Stimulated activated CD8-positive, alpha-beta memory T cell treated with anti-CD3 and anti-CD28 coated beads, Interleukin-12 subunit alpha, Interleukin-12 subunit beta, amount 100 ng/mL, for 4 hours (primary cell): ENCODE measurements at places on chromosomes 16 and 17.

- no peak for DNase-seq
Measured at GRCh38 chr16:88539652-88540345, 30.4 kb upstream of the ZC3H18 start.

DNA sequence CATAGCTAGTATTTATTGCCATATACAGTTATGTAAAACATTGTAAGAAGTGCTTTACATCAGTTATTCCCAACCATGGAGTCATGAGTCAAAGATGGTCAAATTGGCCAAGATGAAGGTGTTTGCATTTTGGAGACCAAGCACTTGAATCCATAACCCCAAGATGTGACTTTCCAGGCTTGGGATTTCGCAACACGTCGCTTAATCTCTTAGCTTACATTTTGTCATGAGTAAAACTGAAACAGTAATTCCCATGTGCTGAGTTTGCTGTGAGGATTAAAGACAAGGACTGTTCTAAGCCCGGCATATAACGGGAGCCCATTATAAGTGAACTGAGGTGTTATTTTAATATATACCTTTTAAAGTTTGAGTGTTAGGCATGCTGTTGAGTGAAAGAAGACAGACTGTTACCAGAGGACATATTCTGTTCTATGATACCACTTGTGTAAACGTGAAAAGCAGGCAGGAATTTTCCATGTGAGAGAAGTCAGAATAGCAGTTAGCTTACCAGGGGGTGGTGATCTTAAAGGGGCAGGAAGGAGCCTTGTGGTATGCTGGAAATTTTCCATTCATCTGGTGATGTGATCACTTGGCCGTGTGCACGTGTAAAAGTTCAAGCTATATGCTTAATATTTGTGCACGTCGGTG lies 484.9 kb downstream of the WWOX start:
- no peak for DNase-seq

DNA sequence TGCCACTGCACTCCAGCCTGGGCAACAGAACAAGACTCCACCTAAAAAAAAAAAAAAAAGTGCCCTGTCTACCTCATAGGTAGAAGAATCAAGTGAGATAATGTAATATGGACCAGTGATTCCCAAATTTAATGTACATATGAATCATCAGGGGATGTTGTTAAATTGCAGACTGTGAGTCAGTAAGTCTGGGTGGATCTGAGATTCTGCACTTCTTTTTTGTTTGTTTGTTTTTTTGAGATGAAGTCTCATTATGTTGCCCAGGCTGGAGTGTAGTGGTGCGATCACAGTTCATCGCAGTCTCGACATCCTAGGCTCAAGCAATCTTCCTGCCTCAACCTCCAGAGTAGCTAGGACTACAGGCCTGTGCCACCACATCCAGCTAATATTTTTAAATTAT lies 31.6 kb downstream of the HOXB1 start:
- no peak for DNase-seq

DNA sequence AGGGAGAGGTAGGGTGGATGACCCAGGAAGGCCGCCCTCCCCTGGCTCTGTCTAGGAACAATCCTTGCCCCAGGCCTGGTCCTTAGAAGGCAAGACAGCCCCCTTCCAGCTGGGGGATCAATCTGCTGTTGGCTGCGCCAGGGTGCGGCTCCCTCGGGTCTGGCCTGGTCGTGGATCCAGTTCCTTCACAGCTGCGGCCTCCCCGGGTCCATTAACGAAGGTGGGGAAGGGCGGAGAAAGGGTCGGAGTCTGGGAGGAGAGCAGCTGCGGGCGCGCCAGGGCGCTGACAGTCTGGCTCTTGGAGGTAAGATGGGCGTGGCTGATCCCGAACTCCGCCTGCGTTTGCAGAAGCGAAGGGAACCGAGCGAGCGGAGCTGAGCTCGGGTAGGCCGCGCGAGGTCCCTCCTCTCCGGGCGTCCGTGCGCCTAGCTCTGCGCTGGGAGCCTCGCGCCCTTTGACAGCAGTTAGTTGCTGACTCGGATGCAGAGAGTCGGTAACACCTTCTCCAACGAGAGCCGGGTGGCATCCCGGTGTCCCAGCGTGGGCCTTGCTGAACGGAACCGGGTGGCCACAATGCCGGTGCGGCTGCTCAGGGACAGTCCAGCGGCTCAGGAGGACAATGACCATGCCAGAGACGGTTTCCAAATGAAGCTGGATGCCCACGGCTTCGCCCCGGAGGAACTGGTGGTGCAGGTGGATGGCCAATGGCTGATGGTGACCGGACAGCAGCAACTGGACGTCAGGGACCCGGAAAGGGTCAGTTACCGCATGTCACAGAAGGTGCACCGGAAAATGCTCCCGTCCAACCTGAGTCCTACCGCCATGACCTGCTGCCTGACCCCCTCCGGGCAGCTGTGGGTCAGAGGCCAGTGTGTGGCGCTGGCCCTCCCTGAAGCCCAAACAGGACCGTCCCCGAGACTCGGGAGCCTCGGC lies at the start of gene HSPB9:
HSPB9 (plus strand) TSS at position 434 of the 933 bp plus-strand sequence; CDS start at position 481, 47 bp downstream.
- no peak for DNase-seq

DNA sequence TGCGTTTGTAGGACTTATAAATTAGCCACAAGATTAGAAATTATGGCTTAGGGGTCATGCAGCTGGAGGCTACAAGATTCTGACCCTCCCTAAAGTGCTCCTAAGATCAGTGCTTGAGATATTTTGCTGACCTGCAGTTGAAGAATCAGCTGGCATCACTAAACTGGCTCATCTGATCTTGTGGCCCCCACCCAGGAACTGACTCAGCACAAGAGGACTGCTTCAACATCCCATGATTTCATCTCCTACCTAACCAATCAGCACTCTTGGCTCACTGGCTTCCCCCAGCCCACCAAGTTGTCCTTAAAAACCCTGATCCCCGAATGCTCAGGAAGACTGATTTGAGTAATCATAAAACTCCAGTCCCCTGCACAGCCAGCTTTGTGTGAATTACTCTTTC lies 86.4 kb upstream of the ERCC4 start:
- no peak for DNase-seq

- no peak for DNase-seq
Measured at GRCh38 chr17:78979780-78980623, at the start of gene LGALS3BP. Gene LGALS3BP, minus strand, starts transcription at chr17:78979923. Its CDS starts 2,732 bp downstream, at chr17:78977191.

GRCh38 chr16:82643936-82644630 lies 17.3 kb downstream of the CDH13 start:
- DNase-seq, result no peak

DNA sequence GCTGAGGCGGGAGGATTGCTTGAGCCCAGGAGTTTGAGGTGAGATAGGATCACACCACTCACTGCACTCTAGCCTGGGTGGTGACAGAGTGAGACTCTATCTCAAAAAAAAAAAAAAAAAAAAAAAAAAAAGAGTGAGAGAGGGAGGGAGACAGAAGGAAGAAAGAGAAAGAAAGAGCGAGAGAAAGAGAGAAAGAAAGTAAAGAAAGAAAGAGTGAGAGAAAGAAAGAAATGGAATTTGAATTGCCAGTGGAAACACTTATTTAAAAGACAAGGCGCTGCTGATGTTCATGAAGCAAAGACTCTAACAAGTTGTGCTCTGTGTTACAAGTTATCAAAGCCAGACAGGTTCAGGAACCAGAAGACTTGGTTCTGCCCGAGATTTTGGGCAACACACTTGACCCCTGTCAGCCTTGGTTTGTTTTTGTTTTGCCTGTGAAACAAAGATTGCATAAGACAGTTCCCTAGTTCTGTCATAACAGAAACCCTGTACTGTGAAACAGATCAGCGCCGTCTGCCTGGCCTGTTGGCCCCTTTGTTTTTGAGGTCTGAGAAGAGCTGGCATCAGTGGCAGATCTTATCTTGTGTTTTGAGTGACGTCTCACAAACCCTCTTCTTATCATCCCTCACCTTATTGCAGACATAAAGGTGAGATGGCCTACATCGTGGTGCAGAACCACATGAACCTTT lies 55.4 kb upstream of the ENDOV start:
- DNase-seq, result no peak

- no peak for DNase-seq
Measured at GRCh38 chr16:55151561-55152305, 172.3 kb upstream of the IRX6 start.

- no peak for DNase-seq
Measured at GRCh38 chr16:984121-984694, 2.6 kb downstream of the SOX8 start.

DNA sequence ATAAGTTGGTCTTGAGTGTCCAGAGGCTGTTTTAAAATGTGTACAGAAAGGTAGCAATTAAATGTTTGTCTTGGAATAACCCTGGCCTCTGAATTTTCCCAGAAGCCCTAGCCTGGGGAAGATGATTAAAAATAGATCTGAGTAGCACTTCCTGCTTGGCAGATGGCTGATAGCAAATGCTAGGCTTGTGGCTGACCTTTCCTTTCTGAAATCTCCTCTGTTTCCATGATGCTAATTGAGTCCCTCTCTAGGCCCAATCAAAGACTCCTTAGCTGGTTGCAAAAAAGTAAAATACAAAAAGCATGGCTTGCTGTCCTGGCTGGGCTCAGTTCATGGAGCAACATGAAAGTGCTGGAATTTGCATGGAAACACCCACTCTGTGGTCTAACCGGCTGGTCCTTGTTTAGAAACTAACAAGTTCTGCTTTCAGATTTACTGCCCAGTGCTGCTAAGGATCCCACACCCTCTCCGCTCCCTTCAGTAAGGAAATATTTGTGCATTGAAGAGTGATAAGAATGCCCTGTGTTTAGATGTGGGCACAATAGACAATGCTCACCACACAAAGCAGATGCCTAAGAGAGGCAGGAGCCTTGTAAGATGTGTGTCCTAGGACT lies 40.8 kb downstream of the YPEL2 start:
- DNase-seq, result no peak

- DNase-seq, result no peak
Measured at GRCh38 chr17:4204710-4205173, 59.0 kb downstream of the ANKFY1 start.

- no peak for DNase-seq
Measured at GRCh38 chr17:59516451-59516850, 49.0 kb upstream of the DHX40 start.

DNA sequence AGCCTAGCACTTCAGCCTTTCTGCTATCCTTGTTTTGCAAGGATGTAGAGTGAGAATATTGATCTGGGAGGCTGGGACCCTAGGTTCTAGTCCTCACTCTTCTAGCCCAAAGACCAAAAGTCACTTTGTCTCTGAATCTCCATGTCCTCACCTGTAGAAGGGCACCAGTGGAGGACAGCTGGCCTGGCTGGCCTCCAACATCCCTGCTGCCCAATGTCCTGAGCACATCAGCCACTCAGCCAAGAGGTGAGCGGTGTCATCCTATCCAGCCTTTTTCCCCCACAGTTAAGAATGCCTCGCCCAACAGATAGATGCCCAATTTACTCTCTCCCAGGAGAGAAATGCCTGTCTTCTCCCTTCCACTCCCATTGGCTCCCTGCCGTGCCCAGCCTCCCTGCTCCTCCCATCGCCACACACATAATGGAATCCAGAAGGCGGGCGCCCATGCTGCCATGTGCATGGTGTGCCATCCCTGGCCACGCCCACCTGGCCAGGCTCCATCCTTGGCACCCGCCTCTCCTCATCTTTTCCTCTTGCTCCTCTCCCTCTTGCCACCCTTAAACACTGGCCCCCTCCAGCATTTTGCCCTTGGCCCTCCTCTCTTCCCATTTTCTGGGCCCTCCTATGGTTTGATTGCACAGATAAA lies 157.3 kb upstream of the SDK2 start:
- no peak for DNase-seq

GRCh38 chr16:85391769-85392583 lies 221.1 kb upstream of the GSE1 start:
- DNase-seq, result no peak

- no peak for DNase-seq
Measured at GRCh38 chr16:85662482-85662812, 26.3 kb downstream of the GINS2 start.

DNA sequence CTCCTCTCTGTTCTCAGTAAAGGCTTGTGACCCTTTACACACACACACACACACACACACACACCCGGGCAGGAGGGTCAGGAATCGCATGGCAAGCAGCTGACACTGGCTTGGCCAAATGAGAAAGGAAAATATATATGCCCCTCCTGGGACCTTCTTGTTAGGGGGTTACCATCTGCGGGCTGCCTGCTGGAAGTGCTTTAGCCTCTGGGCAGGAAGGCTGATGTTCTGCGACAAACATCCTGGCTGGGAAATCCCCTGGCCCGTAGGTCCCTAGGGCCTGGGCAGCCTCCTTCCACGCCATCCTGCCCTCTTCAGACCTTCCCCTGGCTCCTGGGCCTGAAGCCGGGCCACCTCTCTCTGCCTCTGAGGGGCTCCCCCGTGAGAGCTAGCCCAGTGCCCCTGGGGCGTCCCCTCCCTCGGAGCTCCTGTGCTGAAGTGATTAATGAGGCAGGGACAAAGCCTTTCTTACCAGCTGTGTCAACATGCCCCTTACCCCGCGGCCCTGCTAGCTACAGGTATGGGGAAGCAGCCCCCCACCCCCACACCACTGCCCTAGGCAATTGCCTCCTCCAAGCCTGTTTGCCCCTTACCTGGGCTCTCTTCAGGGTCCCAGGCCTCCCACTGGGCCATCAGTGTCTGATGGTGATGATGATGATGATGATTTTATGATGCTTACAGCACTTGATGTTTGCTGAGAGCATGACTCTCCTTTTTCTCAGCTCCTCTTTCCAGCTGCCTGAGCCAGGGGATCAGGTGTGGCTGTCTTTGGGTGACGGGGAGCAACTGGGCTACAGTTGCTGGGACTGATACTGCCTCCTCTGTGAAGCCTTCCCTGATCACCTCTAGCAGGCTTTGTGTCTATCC lies 32.8 kb upstream of the ETV4 start:
- DNase-seq, result peak; percentile 0

DNA sequence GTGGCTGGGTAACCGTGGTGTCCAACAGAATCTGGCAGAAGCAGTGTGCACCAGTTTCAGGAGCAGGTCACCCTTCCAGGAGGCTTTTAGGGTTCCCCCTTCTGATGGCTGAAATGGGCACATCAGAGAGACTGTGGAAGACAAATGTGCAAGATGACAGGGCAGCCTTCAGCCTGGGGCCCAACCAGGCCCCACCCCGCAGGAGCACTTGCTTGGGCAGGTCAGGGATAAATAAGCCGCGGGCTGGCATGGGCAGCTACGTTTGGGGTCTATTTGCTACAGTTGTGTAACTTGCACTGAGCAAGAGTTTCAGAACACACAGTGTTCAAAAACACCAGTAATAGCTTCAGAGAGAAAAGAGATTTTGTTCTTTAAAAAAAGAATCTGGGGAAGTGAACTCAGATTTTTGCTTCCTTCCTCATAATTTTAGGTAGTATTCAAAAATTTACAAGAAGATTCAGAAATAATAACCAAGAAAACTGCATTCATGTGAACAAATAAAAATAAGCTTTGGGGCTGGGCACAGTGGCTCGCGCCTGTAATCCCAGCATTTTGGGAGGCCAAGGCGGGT lies 44.9 kb upstream of the BAHCC1 start:
- DNase-seq, result no peak

GRCh38 chr17:20264996-20265395 lies 202.3 kb downstream of the LGALS9B start:
- no peak for DNase-seq

DNA sequence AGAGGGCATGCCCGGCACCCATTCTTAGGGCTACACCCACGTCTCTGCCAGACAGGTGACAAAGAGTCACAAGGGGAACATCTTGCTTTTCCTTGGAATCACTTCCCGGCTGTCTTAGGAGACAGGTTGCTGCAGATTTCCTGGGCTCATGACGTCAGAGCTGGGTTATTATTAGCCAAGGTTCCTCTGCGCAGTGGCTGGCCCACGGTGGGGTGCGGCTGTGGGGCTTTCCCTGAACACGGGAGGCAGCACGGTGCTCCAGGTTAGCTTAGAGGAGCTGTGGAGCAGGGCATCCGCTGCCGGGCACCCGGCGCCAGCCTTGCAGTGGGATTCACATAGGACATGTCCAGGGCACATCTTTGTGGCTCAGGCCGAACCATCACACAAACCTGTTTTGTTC lies 118.0 kb upstream of the PLCG2 start:
- no peak for DNase-seq
